Non-pigmented ciliary epithelial cell (primary cell): ENCODE measurements at places on chromosomes 11 and 22.
A peak's percentile ranks its signal among the peaks of the same experiment; 100 is the strongest.

- no peak for DNase-seq
Observed at GRCh38 chr22:43566561-43567332, 154.9 kb downstream of the MPPED1 start.

GRCh38 chr11:85875505-85875904, 20.3 kb downstream of the CCDC83 start:
- DNase-seq = no peak

- DNase-seq = no peak
Observed at GRCh38 chr22:50443801-50444625, 30.8 kb downstream of the SBF1 start.

GRCh38 chr11:59558270-59558643, 46.9 kb downstream of the OR4D9 start:
- no peak for DNase-seq

DNA sequence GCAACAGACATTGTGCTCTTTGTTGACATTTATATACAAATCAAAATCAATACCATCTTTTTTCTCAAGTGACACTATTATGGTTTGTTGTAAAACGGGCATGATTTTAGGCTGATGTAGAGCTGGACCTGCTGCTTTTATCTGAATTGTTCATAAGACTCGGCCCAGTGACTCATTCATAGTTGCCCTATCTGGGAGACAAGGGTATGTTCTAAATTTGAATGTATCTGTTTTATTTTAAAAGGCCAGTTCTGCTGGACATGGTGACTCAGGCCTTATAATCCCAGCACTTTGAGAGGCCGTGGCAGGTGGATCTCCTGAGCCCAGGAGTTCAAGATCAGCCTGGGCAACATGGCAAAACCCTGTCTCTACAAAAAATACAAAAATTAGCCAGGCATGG, 39.3 kb downstream of the CEP295 start:
- peak; percentile 28 for DNase-seq

DNA sequence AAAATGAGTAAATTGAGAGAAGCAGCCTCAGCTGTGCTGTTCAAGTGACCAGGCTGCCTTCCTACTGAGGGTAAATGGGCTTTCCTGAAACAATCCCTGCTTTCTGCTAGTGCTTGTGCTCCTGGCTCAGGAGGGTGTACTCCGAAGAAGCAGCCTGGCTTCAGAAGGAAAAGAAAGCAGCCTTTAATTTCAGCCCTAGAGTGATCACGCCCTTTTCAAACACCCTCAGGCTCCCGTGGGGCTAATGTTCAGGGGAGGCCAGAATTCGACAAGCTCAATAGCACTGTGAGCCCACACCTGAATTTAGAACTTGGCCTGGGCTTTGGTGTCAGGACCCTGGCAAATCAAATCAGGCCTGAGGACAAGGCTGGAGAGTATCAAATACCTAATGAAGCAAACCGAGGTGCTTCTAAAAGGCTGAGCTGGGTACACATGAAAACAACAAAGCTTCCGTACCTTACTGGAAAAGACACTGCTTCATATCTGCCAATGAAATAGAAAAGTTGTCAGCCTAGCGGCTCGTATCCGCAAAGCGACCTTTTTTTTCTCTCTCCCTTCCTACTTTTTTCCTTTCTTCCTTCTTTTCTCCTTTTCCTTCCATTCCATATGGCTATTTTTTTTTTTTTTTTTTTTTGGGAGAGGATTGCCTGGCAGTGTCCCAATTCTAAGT, 387.8 kb downstream of the SOX6 start:
- DNase-seq = no peak
